ENCODE measurements at places on chromosomes 2 and 18.

GRCh38 chr2:19048593-19049266 lies 309.7 kb downstream of the OSR1 start:
- no peak for DNase-seq

DNA sequence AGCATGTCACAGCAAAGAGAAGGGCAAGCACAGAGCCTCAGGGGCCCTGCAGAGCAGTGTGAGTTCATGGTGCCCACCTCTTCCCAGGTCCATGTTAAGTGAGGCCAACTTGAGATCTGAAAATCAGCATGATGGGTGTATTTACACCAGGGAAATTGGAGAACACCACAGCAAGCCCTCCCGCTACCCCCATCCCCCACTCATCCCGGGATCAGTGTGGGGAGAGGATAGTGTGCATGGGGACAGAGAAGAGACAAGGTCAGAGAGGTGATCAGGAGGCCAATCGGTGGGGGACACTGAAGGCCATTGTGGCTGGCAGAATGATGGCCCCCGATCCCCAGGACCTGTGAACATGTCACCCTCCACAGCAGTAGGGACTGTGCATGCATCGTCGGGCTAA lies 54.7 kb downstream of the PTGR3 start:
- DNase-seq = no peak

DNA sequence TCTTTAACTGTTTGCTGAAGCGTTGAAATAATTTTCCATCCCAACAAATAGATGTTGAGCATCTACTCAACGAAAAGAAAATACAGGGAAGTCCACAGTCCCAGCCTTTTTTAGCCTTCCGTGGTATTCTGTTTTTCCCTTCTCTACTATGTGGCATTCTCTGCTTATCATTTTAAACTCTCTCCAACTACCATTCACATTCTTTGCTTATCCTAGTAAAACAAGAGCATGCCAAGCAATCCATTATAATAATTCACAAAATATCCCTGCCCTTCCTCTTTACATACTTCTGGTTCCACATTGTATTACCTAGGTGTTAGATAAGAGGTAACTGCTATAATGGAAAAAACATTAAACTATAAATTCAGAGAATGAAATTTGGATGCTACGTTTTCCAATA lies 1.6 kb upstream of the SESTD1 start:
- DNase-seq = no peak

GRCh38 chr2:191629001-191629453 lies 48.9 kb upstream of the NABP1 start:
- no peak for DNase-seq

DNA sequence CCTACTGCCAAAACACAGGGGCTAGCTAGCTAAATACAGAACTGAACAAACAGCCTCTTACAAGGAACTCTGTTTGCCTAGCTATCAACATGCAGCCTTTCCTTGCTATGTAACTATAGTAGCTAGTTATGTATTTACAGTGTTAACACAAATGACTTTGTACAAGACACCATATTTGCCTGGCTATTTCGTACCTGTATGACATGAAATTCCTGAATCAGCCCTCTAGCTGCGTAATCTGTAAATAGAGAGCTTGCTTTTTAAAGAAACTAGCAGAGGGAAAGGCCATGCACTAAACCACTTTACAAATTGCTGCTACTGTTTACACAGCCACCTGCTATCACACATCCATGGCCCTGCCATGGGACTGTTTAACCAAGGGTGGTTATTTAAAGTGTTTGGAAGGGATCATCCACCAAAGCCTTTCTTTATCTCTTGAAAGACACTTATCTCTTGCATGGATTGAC lies 248.7 kb downstream of the TFCP2L1 start:
- no peak for DNase-seq

DNA sequence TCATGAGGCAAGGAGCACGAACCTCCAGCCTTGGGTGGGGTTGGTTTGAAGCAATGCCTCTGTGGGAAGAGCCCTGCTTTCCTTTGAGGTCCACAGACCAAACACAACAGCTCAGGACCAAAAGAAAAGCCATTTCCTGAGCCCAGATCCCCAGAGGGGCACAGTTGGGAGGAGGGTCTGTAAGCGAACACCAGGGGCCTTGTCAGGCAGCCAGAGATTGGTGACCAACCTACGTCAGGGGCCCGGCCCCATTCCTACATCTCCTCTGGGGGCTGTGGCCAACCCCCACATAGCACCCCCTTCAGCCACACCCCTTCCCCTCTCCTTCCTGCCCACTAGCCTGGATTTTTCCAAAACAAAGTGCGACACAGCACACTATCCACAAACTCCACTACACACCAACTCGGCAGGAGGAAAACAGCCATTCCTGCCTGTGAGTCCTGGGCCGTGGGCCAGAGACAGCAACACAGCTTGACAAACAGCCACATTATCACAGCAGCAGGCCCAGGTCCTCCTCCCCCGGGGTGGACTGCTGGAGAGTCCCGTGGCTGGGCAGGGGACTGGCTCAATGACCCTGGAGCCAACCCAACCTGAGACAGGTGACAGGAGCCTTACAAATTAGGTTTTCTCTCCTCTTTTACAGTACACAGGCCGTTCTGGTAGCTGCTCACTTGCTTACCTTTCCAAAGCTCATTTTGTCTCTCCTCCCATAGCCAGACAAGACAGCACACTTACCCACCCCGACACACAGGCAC lies 98.8 kb downstream of the TNS1 start:
- DNase-seq = peak; percentile 48

DNA sequence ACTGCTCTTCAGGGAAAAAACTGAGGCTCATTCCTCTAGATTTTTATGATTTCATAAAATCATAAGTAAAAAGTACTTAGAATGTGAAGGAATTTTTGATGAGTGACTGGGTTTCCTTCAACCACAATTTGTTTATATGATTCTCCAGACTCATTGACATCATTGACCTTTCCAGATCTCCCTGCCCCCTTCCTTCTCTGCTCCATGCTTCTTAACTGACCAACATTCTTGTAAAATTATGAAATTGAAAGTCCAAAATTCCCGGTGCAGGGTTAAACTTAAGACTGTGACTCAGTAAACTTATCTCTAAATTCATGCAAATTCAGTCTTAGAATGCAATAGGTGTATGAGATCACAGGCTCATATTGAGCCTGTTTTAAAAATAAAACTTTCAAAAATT lies 648.9 kb downstream of the TDRD15 start:
- peak; percentile 77 for DNase-seq
